ENCODE measurements at places on chromosomes 2 and 18.

DNA sequence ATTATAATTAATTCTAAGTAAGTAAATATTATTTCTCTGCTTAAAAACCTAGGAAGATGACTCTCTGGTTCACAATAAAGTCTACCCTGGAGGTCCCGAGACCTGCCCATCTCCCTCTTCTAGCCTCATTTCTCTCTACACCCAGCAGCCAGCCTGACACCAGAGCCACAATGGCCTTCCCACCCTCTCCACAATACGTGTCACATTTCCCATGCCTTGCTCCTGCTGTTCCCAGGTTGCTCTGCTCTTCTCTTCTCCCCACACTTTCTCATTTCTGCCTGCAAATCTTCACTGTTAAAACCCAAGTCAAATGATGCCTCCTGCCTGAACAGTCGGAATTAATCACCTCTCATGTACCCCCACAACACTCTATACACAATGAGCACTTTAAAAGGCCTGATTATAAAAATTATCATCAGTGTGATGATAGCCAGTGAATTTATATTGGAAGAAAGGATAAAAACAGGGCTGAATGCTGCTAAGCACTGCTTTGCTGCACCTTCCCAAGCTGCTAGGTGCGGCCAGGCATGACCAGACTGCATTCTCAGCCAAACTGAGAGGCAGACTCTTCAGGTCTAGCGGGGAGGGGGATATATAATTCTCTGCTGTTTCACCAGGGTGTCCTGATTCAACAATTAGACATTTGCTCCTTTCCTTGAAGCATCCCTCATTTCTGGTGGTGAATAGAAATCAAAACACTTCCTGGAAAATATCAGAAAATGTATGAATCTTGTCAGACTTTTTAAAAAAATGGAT lies 160.6 kb downstream of the DTNA start:
- DNase-seq = no peak

- no peak for DNase-seq
Measured at GRCh38 chr2:186559848-186560247, 30.0 kb upstream of the ITGAV start.

GRCh38 chr2:231332872-231333500 lies 62.5 kb upstream of the B3GNT7 start:
- no peak for DNase-seq

DNA sequence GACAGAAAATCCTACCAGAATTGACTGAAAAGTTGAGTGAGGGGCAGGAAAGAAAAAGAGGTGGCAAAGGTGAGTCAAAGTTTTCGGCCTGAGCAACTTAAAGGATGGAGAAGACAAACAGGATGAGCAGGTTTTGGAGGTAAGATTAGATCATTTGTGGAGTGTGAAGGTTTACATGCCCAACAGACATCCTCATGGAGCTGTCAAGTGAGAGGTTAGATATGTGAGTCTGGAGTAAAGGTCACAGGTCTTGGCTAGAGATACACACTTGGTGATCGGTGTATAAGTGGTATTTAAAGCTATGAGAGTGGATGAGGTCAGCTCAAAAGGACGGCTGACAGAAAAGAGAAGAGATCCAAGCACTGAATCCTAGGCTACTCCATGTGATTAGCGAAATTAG lies 11.1 kb upstream of the MYL12A start:
- DNase-seq = no peak

DNA sequence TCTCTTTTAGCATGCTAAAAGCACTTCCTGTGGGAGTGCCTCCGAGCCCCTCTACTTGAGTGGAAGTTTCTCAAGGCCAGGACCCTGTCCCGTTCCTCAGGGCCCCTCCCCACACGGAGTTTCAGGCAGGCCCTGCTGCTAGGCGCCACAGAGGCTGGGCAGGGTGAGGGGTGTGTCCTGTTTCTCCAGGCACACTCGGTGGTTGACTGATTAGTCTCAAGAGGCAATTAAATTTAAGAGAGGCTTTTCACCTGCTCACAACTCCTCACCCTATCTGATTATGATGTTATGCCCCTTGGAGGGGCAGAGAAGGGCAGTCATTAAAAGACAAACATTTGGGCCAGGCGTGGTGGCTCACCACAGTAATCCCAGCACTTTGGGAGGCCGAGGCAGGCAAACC lies 160.8 kb upstream of the HAAO start:
- peak; percentile 33 for DNase-seq

DNA sequence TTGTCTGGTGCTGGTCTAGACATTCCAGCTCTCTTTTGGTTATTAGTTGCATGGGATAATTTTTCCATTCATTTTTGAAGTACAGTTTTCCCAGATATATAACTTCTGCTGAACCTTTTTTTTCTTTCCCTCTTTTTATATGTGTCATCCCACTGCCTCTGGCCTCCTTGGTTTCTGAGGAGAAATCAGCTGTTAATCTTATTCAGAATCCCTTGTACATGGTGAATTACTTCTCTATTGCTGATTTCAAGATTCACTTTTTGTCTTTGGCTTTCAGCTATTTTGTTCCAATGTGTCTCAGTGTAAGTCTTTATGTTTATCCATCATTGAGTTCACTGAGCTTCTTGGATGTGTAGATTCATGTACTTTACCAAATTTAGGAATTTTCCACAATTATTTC lies 99.7 kb downstream of the ARHGEF4 start:
- no peak for DNase-seq

DNA sequence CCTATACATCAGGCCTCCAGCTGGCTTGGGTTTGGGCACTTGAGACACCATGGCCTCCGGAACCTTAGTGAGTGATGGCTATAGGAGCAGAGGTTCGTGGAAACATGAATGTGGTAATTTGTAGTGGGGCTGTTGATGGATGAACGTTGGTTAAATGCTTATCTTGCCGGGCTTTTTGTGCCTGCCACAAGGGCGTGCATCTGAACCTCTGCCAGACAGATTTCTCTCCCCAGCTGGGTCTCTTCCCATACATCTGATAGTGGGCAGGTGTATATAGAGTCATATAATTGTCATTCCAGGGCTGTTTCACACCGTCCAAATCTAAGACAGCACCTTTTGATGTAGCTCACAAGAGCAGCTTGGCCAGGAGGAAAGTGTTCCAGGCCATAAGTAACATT lies 14.7 kb downstream of the LAMA3 start:
- no peak for DNase-seq

DNA sequence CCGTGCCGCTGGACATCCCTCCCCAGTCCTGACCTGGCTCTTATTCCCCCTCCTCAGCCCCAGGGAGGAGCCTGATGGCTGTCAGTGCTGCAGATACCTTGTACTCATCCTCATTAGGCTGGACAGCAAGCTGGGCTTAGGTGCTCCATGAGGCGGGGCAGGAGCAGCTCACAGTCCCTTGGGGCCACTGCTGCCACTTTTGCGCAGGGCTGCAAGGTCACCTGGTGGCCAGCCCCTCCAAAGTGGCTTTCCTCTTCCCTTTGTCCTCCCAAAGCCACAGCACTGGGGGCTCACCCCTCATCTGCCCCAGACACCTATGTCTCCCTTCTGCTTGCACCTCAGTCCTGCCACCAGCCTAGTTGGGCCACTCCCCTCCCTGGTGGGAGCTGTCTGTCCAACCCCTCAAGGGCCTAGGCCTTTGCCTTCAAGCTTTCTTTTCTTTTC lies 60.8 kb downstream of the FAM168B start:
- DNase-seq = no peak

GRCh38 chr2:150485871-150486538 lies 1.5 kb downstream of the RND3 start:
- DNase-seq = peak; percentile 87

DNA sequence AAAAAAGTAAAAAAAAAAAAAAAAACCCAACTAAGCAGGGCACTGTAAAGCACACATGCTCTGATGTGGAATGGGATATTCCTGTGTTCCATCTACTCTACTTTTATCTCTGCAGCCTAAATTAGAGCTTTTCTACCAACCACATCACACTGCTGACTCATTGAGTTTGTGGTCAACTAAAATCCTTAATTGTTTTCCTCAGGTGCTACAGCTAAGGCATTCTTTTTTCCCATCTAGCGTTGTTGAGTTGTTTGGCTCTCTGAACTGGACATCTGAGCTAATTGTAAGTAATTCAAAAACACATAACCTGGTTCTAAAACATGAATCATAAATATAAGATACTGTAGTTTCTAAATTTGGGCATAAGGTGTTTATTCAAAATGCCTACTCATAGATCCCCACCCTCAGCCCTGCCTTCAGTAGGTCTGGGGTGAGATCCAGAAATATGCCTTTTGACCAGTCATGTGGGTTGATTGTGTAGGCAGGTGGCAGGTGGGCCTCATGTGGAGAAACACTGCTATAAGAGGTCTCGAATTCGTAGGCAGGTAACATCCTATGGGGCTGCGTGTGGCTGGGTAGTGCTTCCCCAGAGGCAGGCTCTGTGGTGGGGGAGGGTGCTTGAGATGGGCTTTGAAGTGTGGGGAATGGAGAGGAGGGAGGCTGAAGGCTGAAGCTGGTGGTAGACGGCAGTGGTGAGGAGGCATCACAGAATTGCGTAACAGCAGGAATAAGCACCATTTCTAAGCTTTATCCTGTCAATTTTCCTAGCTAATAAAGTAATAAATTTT lies 27.2 kb downstream of the ANKRD29 start:
- no peak for DNase-seq

DNA sequence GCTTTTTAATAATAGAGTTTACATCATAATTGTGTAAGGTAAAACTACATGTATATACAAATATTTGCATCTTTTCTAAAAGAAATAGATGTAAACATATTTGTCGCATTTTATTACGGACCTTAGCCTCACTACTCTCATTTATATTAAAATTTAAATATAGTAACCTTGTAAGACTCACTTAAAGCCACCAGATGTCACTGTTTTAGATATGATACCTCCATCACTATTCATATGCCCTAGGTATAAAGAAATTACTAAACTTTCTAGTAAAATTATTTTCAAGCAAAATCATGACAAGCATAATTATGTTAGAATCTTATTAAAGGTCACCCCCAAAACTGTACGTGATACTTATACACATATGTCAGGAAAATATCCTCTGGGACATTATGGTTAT lies 674.3 kb upstream of the REG3G start:
- DNase-seq = no peak

DNA sequence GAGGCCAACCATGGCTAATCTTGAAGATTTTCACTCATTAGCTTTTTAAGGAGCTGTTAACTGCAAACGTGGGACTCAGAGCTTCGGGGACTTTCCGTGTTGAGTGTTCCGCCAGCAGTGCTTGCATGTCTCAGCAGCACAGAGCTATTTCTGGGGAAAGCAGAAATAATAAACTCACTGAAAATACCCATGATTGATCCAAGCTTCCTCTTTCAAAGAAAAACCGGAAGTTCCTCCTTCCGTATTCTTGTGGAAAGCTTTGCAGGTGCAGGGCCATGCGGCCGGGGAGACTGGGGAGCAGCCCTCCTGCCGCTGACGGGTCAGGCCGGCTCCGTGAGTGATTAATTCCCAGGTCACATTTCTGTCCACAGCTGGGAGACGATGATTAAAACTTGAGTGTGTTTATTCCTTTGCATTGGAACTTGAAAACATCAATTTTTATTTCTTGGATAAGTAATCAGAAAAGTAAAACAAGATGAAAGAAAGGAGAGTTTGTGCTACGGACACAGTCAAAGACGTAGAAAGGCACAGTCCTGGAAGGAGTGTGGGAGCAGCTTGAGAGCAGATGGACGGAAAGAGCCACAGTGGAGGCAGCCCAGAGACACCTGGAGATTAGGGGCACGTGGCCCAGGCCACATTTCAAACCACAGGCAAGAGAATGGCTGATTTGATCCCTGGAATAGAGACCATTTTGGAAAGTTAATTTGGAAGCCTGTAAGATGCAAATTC lies 54.2 kb upstream of the CTDP1 start:
- no peak for DNase-seq

DNA sequence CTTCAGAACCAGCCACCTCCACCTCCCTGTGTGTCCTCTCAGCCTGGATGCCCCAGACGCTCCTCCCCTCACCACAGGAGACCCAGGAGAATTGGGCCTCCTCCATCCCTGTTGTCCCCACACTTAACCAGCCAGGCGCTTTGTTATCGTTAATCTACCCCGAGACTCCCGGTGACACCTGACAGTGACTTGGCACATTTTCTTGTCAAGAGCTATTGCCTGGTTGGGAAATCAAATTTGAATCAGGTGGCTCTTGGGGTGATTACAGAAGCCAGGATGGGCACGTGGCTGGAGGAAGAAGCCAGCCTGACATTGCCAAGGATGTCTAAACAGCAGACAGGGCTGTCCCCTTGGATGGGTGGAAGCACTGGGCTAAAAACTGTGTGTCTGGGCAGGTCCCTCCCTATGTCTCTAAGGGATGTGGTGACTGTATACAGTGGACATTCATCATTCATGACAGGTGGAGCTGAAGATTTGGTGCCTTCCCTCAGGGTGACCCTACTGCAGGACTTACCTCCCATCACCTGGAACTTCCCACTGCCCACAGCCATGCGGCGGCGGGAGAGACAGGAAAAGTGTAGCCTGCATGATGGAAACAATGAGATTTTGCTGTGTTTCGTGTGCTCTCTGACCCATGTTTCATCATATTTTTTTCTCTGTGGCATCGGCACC lies 157.2 kb upstream of the CAPN13 start:
- DNase-seq = no peak

- no peak for DNase-seq
Measured at GRCh38 chr2:84942964-84943421, 28.0 kb upstream of the KCMF1 start.

DNA sequence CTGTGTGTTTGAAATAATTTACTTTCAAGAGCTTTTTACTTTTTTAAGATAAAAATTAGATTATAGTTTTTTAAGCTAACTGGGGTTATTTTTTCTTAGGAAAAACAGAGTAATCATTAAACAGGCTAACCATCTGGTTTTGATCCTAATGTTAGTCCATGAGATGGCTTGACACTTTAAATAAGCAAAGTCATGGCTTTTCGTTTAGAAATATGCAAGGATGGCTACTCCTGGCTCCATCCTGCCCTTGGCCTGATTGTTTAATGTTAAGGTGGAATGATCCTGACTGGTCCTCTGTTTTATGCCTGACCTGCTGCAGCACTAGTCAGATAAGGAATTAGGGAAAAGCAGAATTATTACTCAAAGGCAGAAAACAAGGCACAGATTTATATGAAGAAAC lies 39.7 kb upstream of the PNPT1 start:
- DNase-seq = no peak

- no peak for DNase-seq
Measured at GRCh38 chr2:226151157-226151556, 648.5 kb downstream of the IRS1 start.

- no peak for DNase-seq
Measured at GRCh38 chr2:18690342-18690741, 101.0 kb upstream of the NT5C1B start.

GRCh38 chr2:232281858-232282507 lies 96.6 kb upstream of the ALPP start:
- no peak for DNase-seq

GRCh38 chr2:160482673-160483072 lies 10.9 kb downstream of the RBMS1 start:
- DNase-seq = no peak

GRCh38 chr2:176931588-176932563 lies 280.7 kb upstream of the HNRNPA3 start:
- DNase-seq = no peak

DNA sequence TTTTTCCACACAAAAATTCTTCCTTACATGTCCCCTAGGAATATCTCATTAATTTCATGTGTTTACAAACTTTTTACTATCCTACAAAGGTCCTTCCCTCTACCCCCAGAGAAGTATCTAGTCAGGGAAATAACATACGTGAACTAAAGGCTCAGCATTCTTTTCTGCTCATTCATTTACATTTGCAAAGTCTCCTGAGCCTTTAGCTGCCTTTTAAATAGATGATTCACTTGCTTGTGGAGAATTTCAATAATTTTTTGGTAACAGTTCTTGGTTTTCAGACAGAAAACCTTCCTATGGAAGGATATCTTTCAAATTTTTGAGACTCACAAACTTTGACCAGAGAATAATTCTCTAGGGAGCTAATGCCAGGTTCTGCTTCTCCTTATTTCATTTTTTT lies 81.5 kb upstream of the RMDN2 start:
- no peak for DNase-seq

Measured in heart left ventricle (tissue), 16 donors.